ENCODE measurements at places on chromosomes 1 and 21.

DNA sequence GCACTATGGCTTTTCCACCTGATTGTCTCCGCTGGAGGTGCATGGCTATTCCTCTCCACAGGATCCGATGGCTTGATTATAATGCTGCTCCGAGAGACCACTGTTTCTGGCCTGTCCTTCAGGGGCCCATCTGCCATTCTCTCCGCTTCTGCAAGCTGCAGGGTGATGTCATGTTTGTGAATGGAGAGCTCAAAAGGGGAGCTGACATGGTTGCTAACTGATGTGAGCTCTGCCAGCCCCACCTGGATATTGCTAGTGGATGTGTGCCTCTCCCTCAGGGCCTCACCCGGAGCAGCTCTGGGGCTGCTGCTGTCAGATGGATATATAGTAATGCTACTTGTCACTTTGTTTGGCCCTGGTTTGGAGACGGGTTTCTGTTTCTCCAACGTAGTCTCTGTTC is 72.3 kb downstream of the KDM1A start:
- DNase-seq: no peak

DNA sequence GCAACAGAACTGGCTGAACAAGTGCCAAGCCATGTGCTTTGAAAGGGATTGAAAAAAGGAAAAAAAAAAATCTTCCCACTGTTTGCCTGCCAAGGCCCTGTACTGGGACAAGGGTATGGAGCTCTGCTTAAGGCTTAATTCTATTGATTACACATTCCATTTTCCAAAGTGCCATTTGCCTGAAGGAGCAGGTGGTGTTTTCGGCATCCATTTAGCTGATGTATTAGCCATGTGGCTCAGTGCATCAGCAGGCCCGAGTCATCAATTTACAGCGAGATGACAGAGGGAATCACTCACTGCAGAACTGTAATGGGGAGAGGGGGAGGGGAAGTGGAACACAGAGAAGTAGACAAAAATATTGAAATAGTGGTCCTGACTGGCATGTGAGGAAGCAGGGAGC is 144.2 kb upstream of the BEND5 start:
- DNase-seq: no peak

DNA sequence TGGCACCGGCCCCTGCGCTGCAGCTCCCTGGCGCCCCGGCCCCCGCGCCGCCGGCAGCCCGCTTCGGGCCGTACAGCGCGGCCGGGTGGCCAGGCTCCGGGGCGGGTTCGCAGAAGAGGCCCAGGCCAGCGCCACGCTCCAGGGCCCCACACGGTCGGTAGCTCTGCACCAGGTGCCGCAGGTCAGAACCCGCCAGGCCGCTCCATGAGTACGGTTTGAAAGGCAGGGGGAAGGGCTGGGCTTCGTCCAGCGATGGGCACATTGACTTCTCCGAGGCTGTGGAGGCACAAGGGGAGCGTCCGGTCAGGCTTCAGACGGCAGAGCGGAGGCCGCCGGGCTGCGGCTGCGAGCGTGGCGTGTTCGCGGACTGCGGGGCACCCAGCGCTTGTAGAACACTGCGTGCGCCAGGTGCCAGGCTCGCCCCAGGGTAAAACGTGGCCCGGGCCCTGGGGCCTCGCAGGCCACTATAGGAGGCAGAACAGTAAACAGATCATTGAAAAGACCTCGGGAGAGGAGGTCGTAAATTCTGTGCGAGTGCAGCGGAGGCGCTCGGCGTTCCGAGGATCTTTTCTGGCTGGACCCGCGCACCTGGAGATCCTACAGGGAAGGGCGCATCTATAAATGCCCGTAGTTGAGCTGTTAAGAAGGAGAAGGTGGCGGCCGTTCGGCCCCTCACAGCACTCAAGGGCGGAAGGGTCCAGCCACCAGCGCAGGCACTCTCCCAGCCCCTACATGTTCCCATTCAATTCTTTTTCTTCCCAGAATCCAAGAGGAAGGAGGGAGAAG is 5.7 kb downstream of the GFI1 start:
- no peak for DNase-seq

- DNase-seq: no peak
Observed at GRCh38 chr1:155077758-155078445, 735 bp upstream of the EFNA3 start.

DNA sequence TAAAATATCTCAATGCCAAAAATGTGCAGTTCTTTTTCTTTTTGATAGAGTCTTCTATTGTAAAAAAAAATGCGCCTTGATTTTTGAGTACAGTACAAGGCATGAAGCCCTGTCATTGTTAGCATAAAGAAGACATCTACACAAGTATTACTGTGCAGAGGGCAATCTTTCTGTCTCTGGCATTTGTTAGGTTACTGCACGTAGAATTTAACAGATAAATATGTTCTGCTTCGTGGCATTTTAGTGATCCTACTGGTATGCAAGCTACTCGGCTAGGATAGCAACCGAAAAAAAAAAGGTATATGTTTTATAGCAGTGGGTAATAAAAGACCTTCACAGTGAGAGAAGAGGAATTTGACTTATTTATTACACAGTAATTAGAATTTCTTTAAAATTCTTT is 492.9 kb upstream of the ADGRL2 start:
- DNase-seq: no peak

GRCh38 chr1:184118046-184118445 is 66.5 kb downstream of the TSEN15 start:
- DNase-seq: no peak

DNA sequence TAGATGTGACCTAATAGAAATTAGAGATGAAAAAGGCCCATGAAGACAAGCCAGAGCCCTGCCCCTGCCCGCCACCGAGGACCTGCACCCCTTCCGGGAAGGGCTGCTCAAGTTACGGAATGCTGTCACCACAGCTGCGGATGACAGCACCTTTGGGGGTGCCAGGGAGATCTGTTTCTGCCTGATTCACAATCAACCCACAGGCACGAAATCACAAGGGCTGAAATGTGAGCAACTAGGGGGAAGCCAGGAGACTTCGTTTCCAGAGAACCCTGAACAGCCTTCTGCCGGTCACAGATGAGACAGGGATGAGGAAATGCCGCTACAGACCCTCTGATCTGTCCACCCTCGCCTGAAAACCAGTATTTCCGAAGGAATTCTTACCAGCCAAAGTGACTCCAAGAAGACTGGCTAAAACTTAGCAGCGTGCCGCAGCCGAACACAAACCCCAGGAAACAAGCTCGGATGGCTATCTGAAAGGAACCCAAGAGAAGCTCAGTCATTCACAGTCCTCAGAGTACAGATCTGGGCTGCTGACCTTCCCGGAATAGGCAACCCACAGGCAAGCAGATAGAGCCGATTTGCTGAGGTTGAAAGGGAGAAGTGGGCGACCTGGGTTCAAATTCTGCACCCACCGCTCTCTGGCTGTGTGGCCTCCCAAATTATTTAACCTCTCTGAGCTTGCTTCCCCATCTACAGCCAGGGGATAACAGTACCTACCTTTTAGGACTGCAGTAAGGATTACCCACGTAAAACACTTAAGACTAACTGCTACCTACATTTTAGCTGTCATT is 1.1 kb downstream of the ICMT start:
- no peak for DNase-seq

- DNase-seq: no peak
Observed at GRCh38 chr1:56908619-56909221, 54.1 kb downstream of the C8A start.

- no peak for DNase-seq
Observed at GRCh38 chr1:56688522-56689026, 43.5 kb downstream of the PRKAA2 start.

- no peak for DNase-seq
Observed at GRCh38 chr1:228448372-228448771, 31.7 kb upstream of the TRIM17 start.

- no peak for DNase-seq
Observed at GRCh38 chr1:78091886-78092285, 46.1 kb downstream of the GIPC2 start.

- DNase-seq: no peak
Observed at GRCh38 chr1:218274511-218274910, 10.6 kb upstream of the RRP15 start.

- no peak for DNase-seq
Observed at GRCh38 chr1:209249280-209249670, 334.2 kb upstream of the CAMK1G start.

- DNase-seq: no peak
Observed at GRCh38 chr1:86696522-86696921, 7.9 kb upstream of the SH3GLB1 start.

DNA sequence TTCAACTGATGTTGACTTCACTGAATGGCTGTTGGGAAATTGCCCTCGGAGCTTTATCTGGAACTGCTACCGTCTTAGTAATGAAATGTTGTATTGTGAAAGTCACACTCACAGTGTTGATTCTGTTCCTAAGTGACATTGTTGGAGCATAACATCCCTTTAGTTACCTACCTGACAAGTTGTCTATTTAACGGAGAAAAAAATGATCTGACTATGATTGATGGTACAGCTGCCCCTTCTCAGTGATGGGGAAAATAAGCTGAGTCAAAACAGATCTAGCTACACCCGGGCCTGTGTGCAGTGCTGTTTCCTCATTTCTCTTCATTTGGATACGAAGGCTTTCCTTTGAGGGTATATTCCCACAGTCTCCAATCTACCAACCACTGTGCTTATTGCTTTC is 472.3 kb upstream of the BRINP3 start:
- no peak for DNase-seq

Data from left ventricle myocardium inferior (tissue), 1 donor.